ENCODE measurements at places on chromosomes 2 and 18.

DNA sequence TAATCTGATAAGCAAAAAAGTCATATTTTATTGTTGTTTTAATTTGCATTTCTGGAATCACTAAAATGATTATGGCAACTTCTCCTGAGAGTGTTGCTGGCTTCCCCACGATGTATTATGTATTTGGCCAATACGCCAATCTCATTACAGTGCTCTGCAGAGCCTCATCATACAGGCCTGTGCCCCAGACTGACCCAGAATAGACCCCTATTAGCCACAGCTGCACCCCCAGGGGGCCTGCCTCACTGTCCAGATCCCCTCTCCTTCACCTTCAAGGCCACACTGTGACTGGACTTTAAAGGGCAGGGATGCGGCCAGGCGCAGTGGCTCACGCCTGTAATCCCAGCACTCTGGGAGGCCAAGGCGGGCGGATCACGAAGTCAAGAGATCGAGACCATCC, 17.4 kb upstream of the COX7A2L start:
- DNase-seq: no peak

GRCh38 chr18:55224086-55224625, 264.9 kb upstream of the CCDC68 start:
- DNase-seq: no peak

DNA sequence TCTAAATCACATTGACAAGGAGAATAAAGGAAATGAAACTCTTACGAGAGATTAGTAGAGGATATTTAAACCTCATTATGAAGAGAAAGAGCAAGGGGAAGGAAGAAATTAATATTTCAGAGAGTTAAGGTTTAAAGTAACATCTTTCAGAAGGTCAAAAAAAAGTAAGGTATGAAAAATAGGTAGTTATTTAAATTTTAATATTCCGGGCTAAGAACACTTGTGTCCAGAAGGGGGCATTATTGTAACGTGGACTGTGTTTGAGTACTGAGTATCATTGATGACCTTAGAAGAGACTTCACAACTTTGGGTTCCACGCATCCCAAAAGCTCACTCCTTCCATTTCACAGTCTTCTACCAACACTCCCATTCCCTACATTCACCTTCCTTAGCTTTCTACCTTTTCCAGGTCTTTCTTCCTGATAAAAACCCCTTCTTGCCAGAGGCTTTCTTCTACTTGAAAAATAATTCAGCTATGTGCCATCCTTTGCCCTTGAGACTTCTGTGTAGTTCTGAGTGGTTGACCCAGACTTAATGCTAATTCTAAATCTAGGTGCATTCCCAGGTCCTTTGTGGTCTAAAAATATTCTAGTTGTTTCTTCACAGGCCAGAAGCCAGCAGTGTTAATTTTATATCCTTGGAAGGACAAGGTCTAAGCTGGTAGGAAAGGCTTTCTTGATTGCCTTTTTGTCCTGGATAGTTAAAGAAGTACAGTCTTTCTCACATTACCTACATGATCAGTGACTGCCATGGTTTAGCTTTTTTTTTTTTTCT, 16.5 kb downstream of the DYNC1I2 start:
- DNase-seq: peak; percentile 56

GRCh38 chr2:151083856-151084795, 177.5 kb downstream of the RBM43 start:
- DNase-seq: no peak

GRCh38 chr2:44358503-44358902, 2.8 kb downstream of the PREPL start:
- no peak for DNase-seq

GRCh38 chr2:241680827-241681599, 5.6 kb downstream of the DTYMK start:
- DNase-seq: no peak

DNA sequence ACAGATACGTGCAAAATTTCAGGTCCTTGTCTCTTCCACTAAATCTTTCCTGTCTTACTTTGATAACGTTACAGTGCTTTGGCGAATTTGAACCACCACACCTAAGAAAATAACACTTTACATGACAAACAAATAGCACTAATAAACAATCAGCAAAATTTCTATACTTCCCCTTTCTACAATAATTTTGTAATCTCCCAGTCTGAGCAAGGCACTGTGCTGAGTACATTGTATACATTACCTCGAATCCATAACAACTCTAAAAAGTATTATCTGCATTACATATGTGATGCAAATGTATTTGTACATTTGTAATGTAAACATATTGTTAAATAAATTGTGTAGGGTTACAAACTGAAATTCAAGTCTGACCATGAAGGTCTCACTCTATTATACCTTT, 49.9 kb downstream of the RTN4 start:
- DNase-seq: no peak

- peak; percentile 60 for DNase-seq
Measured at GRCh38 chr2:43293744-43294695, 67.6 kb upstream of the ZFP36L2 start.

DNA sequence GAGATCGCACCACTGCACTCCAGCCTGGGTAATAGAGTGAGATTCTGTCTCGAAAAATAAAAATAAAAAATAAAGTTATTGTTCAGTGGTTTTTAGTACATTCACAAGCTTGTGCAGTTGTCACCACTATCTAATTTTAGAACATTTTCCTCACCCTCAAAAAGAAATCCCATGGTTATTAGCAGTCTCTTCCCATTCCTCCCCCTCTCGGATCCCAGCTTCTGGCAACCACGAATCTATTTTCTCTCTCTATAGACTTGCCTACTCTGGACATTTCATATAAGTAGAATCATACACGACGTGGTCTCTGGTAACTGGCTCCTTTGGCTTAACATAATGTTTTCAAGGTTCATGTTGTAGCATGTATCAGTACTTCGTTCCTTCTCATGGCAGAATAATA, 38.6 kb downstream of the CABLES1 start:
- no peak for DNase-seq

- no peak for DNase-seq
Measured at GRCh38 chr2:136010126-136010525, 24.7 kb upstream of the DARS1 start.

DNA sequence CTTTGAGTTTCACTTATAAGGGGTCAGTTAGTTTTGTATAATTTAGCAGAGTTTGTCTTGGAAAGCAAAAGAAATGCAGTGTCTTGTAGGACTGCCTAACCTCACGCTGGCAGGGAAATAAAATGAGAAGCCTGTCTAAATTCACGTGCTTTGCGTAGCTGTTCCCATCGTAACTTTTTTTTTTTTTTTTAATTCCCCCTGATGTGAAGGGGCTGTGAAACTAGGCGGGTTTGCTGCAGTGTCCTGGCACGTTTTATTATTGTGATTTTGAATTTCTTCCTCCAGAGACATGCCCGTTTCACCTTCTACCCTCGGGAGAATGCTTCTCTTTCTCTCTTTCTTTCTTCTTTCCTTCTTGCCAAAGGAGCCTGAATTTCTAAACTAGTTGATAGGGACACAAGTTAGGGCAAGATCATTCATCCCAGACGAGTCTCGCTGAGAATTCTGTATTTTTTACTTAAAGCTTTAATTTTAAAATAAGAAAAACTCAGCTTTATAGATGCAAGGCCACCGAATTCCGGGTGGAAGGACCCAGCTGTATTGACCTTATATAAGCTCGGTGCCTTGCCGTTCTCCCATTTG, 2.3 kb downstream of the MEIS1 start:
- DNase-seq: peak; percentile 63

DNA sequence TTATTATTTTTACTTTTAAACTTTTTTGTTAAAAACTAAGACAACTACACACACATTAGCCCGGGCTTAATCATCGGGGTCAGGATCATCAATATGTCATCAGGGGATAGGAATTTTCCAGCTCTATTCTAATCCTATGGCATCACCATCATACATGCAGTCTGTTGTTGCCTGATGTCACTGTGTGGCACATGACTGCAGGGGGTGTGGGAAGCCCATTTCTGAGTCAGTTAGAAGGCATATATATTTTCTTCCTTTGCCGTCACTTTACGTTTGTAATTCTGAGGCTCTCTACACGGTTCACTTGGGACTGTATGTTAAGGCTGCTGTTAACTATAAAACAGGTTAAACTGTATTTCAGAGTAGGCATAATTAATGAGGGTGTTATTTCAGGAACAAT, 144.4 kb upstream of the ITGA6 start:
- DNase-seq: no peak

GRCh38 chr2:64745562-64745961, 91.8 kb upstream of the SERTAD2 start:
- no peak for DNase-seq

DNA sequence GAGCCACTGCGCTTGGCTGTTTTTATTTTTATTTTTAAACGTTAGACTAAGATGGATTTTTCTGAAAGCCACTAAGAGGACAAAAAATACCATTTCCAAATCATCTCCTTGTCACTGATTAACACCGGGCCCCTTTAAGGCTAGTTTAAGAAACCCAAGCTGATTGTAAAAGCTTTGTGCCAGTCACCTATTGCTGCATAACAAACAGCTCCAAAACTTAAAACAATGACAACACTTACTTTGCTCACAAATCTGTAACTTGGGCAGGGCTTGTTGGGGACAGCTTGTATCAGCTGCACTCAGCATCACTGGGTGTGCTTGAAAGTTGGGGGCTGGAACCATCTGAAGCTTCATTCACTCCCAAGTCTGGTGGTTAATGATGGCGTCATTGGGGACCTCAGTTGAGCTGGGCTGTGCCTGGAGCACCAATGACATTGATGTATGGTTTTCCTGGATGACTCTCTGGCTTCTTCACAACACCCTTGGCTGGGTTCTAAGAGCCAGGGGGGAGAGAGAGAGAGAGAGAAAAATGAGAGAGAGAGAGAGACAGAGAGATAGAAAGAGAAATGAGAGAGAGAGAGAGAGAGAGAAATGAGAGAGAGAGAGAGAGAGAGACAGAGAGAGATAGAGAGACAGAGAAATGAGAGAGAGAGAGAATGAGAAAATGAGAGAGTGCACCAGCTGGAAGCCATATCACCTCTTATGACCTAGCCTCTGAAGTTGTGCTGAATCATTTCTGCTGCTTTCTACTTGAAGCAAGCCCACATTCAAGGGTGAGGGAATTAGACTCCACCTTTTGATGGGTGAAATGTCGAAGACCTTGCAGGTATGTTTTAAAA, 26.0 kb upstream of the ATG16L1 start:
- no peak for DNase-seq

DNA sequence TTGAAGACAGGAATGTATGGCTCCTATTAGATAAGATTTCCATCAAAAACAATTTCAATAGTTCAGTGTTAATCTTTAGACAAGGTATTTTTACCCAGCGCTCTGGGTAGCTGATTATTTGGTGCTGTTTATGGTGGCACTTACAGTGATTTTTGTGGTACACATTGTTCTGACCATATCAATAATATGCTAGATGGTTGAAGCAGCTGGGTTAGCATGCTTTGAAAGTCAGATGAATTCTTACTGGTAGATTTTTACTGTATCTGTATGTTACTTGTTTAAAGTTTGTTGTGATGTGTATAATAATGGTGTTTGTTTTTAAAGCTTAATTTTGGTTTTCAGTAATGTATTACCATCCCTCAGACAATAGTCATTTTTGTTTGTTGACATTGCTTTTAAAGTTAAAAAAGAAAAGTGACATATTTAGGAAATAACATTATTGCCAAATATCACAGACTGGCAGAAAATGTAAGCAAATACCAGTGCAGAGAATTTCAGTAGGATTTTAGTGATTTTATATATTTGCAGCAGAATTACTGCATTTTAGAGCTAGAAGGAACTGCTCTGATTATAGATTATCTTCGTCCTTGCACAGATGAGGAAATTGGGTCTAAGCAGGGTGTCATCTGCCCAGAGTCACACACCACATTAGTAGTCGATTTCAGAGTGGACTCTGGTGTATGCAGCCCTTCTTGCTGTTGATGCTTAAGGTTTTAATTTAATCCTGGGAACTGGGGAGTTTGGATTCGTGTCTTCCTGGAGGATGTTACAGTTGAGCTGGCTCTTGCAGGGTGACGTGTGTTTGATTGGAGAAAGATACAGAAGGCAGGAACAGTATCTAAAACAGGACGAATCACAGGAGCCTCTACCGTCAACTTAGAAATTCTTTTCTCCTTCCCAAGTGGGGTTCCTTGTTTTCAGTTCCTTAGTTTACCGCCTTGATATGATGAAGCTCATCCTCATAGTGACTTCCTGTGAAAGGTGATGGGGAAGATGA, 6.6 kb downstream of the SOCS6 start:
- peak; percentile 43 for DNase-seq

GRCh38 chr2:119078796-119079195, 79.8 kb downstream of the C1QL2 start:
- no peak for DNase-seq

- DNase-seq: no peak
Measured at GRCh38 chr2:25226827-25227226, 58.4 kb upstream of the POMC start.

DNA sequence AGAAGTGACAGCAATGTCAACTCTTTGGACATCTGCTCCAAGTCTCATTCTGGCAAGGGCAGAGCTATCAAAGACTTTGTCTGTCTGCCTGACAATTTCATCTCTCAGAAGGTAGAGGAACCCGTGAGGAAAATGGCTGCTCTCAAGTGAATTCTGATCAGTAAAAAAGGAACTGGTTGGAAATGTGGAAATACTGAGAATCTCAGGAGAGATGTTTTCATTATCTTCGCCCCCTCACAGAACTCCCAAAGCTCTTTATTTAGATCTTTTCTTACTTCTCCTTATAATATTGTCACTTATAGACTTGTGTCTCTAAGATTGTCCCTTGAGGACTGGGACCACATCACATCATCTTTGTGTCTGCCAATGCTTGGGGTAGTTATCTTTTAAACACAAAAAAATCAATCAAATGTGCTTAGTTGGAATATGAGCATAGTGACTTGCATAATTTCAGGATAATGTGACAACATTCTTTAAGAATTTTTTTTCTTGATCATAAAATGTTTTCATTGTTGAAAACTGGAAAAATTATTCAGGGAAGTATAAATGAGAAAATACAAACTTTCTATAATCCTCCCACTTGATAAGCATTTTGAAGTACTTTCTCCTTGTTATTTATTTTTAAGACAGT, 68.2 kb upstream of the ITGB6 start:
- DNase-seq: no peak

DNA sequence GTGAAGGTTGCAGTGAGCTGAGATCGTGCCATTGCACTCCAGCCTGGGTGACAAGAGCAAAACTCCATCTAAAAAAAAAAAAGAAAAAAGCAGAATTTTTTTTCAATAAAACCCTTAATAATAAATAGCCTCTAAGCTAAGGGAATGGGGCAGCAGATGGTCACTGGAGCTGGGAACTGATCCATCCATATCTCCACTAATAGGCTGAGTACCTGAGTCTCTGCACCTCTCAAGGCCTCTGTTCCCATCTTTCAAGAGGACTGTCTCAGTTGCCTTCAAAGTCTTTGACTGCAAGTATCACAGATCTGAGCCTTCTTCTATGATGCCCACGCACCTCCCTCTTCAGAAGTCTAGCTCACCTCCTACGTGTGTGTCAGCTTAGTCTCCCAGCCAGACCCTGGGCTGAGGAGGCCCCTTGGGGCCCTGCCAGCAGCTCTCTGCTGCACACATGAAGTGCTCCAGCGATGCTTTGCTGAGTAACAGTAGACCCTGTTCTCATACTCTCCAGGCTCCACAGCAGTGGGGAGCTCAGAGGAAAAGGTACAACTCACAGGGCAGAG, 32.9 kb downstream of the ST8SIA5 start:
- no peak for DNase-seq

DNA sequence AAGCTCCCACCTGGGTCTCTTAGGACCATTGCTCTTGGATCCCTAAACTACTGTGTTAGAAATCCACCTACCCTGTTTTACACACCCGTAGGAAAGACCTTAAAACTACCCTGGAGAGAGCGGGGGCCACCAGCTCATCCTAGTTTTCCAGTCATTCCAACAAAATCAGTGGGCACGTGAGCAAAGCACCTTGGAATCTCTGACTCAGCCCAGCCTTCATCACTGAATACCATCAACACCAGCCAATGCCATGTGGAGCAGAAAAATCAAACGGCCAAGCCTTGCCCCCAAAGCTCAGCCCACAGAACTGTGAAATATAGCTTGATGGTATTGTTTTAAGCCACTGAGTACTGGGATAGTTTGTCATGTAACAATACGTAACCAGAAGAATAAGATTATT, 449.7 kb upstream of the CHAC2 start:
- no peak for DNase-seq

All from pons (tissue), 1 donor.